Occipital lobe (tissue), 3 donors: ENCODE measurements at places on chromosomes 2 and 18. TPM values are rescaled to one million over a fixed set of nuclear protein-coding genes. Genes with fewer than 3 reads are reported as not detected.

Gene INSIG2
- total RNA-seq: 30.1 TPM

Gene PIGN
- 56.8 TPM for total RNA-seq

Gene LYPD6B
- 12.5 TPM for total RNA-seq

Gene PTPRM
- total RNA-seq: 45.4 TPM

Gene SERPINE2
- 43.8 TPM for total RNA-seq

Gene GPR55
- total RNA-seq: not detected

Gene AKAIN1
- total RNA-seq: 3.6 TPM

Gene CHRNG
- 0.16 TPM for total RNA-seq

Gene TWIST2
- total RNA-seq: 0.16 TPM

Gene DSEL
- total RNA-seq: 71.4 TPM

Gene ZRANB3
- total RNA-seq: 14.5 TPM

Gene CRYGC
- not detected for total RNA-seq

Gene FBXO41
- 27.0 TPM for total RNA-seq

GRCh38 chr2:28224648-28225472, 167.8 kb upstream of the FOSL2 start:
- DNase-seq: no peak

GRCh38 chr2:28152585-28153280, 239.9 kb upstream of the FOSL2 start:
- DNase-seq: no peak

DNA sequence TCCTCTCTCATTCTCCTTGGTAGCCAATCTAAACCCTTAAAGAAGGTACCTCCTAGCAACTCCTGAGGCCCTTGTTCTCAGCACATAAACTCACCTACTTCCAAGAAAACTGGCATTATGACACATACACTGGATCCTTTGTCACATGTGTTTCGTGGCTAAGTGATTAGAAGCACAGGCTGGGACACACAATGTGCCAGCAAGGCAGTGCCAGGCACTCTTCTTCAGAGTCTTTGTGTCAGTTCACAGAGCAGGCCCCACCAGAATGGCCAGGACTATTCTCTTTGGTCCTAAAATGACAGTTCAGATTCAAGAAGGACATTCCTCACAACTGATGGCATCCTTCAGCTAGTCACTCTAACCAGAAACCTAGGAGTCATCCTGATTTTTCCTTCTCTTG, 40.3 kb downstream of the SMC6 start:
- no peak for DNase-seq

DNA sequence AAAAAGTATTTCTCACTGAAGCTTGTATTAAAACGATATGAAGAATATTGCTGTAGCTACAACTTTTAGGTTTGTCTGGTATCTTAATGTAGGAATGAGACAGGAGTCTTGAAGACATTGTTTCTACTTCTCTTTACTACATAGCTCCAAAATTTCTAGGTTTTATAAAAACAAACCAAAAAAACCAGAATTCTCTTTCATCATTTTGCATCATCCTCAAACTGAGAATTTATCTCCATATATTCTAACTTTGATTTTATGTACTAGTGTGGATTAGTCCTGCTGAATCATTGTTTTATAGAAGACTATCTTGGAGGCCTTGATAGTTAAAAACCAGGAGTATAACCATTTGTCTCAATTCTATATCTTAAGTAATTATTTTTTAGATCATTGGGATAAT, 100.2 kb downstream of the ICA1L start:
- no peak for DNase-seq

- no peak for DNase-seq
Observed at GRCh38 chr18:39600894-39601293, 2035.3 kb upstream of the CELF4 start.

DNA sequence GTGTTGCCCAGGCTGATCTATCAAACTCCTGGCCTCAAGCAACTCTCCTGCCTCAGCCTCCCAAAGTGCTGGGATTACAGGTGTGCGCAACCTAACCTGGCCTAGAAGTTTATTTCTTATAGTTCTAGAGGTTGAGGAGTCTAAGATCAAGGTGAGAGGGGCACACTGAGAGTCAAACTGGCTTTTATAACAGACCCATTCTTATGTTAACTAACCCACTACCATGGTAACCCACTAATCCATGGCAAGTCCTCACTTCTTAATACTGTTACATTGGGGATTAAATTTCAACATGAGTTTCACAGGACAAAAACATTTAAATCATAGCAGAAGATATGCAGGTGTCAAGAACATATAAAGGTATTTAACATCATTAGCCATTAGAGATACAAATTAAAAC, 50.6 kb downstream of the MDH1 start:
- DNase-seq: no peak

- DNase-seq: no peak
Observed at GRCh38 chr2:5926871-5927512, 234.8 kb downstream of the SOX11 start.

GRCh38 chr18:26700201-26700600, 151.8 kb upstream of the KCTD1 start:
- DNase-seq: no peak

- no peak for DNase-seq
Observed at GRCh38 chr18:10797896-10798295, 272.1 kb downstream of the NAPG start.

- no peak for DNase-seq
Observed at GRCh38 chr2:217218269-217219163, 358.7 kb upstream of the TNP1 start.

GRCh38 chr2:171095014-171095582, 65.6 kb downstream of the TLK1 start:
- no peak for DNase-seq

DNA sequence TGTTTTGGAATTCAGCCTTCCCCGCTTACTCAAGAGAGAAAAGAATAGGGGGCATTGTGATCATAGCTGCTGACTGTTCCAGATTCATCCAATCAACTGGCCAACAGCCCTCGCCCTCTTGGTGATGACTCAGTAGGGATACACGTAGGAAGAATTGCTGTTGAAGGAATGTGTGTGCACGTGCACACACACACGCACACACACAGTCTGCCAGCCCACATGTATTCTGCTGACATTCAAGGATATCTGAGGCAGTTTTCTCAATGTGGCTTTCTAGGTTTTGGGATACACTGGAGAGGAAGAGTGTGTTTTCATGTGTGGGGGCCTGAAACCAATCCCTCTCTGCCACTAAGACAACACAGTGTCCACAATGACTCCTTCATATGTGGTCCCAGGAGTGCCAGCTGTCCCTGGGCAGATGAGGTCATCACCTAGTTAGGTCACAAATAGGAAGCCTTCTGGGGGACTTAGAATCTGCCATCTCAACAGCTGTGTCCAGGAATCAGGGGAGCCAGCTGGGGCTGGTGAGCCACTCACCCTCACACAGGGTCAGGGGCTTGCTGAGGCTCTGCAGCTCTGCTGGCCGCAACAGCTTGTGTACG, 352.6 kb downstream of the SS18 start:
- no peak for DNase-seq

DNA sequence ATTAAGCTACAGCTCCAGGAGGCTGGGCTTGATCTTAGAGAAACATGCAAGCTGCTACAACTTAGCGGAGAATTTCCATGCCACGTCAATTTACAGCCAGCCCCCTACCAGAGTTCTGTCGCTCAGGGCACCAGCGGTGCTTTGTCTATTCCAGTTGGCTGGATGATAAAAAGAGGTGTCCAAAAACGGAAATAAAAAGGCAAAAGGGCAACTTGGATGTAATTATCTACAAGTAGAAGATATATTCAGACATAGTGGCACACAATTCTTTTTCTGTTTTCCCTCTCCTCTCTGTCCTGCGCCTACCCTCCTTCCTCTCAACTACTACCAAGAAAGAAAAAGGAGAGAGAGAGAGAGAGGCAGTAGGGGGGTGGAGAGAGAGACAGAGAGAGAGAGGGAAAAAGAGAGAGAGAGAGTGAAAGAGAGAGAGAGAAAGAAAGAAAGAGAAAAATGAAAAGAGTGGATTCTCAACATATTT, 363 bp upstream of the RFTN2 start:
- DNase-seq: no peak

DNA sequence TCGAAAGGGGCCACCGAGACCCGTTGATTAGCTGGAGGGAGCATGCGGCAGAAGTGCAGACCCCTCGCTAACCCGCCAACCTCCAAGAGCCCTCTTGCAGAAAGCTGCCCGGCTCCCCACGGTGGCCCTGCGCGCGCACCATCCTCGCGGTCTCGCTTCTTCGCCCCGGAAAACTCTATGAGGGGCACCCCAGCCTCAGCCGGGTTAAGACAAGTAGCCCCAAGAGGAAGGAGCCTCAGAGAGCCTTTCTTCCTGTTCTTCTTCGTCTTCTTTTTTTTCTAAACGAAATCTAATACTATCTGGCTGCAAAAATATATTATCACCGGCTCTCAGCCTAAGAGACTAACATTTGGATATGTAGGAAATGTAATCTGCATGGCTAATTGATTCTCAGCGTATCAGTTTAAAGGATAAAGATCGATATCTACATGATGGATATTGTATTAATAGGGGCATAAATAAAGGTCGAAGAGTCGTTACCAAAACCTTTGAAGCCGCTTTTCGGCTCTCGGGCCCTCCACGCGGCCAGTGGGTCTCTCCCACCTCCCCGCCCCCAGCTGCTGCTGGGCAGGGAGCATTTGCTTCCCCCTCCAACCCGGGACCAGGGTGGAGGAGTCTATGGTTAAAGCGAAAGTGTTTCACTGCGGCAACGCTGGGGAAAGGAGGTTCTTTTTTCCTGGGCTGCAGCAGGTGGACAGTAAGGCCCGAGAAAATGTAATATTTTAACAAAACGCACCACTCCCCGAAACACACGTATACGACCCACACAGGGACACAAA, 6.1 kb upstream of the PAX3 start:
- no peak for DNase-seq

GRCh38 chr2:147227313-147227712, 617.5 kb upstream of the ACVR2A start:
- DNase-seq: no peak

DNA sequence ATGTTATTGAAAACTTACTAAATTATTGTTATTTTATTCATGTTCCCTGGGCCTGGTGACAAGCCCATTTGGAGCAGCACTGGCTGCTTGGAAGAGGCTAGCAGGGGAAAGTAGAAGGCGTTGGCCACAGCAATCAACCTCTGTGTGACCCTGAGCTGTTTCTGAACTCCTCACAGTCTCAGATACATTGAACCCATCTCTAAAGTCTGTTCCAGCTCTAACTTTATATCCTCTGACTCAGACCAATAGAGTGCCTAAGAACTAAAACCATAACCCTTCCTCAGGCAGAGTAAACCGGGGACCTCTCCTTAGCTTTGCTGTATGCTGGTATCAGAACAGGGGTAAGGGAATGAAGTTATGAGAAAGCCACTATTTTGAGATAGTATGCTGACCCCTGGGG, 96.4 kb upstream of the NOL4 start:
- no peak for DNase-seq

DNA sequence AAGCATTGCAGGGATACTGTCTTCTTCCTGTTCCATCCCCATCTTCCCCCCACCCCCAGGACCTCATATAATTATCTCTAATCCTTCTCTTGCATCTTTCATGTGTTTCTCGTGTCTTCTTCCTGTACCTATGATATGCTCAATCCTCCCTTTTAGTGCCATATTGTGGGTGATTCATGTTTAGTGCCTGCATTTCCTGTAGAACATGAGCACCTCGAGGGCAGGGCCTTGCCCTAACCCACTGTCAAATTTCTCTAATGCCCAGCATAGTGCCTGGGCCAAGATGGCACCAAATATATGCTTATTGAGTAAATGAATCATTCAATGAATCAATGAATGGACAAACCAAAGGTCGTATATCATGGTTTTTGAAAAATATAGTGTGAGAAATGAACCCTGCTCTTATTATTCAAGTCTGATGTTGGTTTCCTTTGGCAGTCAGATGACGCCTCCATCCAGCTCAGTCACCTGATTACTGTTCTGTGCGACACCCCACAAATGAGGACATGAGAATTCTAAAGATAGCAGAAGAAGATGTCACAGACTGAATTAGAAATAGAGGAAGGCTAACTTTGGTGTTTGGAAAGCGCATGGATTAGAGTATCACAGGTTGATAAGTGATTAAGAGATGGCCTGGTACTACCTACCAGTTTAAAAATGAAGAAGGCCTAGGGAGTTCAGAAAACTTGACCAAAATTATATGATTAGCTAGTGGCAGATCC, 278.4 kb downstream of the PRKCE start:
- no peak for DNase-seq

- no peak for DNase-seq
Observed at GRCh38 chr18:23151414-23152099, 16.3 kb downstream of the CABLES1 start.

DNA sequence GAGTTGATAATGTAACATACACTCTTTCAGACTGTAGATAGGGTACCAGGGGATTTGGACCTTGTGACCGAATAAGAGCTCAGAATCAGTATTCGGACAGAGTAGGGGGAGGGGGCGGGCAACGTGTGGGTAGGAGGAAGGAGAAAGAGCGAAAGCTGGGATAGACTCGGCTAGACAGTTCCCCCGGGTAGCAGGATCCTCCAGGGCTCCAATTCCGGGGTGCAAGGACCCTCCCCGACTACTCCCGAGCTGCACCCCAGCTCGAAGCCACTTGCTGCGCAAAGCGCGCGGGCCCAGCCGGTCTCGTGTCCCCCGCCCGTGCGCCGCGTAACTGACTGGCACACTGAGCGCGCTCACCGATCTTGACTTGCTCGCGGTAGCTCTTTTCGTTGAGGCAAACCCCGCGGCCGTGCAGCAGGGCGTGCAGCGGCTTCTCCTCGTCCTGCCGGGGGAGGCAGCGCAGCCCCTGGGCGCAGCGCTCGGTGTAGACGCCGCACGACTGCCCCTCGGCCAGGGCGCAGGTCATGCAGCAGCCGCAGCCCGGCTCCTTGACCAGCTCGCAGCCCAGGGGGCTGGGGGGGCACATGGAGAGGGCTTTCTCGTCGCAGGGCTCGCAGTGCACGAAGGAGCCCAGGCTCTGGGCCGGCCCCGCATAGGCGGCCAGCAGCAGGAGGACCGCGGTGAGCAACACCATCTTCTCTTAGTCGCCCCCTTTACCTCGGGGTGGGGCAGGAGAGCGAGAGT, 1.1 kb downstream of the IGFBP5 start:
- DNase-seq: peak; percentile 47

- DNase-seq: no peak
Observed at GRCh38 chr2:190090148-190090547, 27.6 kb upstream of the MSTN start.

GRCh38 chr2:238518172-238518820, 91.6 kb downstream of the ASB1 start:
- DNase-seq: no peak

DNA sequence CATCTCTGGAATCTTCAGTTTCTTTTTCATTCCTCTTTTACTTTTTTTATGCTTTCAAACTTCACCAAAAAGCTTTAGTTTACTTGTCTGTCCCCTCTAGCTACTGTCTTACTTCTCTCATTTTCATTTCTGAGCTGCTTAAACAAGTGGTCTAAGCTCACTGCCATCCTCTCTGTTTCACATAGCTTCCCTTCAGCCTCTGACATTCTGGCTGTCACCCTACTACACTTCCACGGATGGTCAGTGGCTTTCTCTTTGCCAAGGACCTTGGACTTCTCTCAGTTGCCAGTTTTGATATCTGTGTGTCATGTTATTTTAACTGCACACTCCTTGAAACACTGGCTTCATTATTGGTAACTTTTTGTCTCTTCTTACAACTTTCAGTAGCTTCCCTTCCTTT, 176.1 kb downstream of the IKZF2 start:
- DNase-seq: no peak
